ENCODE measurements at places on chromosomes 3 and 15.
A peak's percentile ranks its signal among the peaks of the same experiment; 100 is the strongest.

DNA sequence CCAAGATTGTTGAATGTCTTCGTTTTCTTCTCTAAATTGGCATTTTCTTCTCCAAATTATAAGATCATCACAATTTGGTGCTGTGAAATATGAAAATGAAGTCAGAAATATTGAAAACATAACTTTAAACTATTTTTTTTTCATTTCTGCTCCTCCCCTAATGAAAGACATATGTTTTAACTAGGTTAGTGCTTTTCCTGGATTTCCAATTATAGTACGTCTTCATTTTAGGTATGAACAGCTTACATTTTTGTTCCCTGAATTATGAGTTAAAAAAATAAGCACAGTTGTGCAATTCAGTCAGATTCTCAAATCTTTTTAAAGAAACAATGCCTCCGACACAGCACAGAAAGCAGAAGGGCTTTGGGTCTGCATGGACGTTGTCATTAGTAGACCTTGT, 83.5 kb upstream of the CFAP20DC start:
- peak; percentile 58 for DNase-seq

DNA sequence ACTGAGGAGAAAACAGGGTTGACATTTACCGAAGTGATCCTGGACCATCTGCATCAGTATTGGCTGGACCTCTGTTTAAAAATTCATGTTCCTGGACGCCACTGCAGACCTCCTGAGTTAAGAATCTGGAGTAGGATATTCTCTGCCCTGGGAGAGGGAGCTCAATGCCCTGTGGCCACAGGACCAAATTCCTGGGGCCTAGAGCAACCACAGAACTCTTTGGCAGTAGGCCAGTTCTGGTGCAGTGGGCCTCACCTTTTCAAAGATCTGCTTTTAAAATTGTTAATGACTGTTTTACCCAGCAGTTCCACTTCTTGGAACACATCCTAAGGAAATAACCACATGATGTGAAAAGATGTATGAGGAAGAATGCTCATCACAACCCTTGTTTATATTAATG, 133.3 kb upstream of the ADPGK start:
- DNase-seq = no peak

DNA sequence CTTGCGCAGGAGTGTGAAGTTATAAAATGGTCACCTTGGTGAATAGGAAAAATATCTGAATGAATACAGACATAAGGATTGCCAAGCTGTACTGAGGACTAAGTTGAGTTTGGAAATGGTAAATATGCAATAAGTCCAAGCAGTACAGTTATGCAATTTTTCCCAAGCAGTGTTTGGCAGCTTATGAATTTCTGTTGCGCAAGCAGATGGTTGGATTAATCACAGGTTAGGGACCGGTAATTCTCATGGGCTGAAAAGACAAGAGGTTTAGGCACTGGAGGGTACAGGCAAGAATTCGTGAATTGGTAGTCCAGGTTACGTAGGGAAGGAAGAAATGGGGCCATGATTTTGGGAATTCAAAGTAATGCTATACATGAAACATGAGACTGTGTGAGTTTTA, 210.3 kb downstream of the RAP2B start:
- DNase-seq = no peak

- DNase-seq = no peak
Observed at GRCh38 chr3:130933801-130934345, 40.0 kb downstream of the ATP2C1 start.

GRCh38 chr3:82520846-82521245, 759.4 kb upstream of the GBE1 start:
- DNase-seq = no peak

- DNase-seq = no peak
Observed at GRCh38 chr15:31106495-31107300, 5.2 kb upstream of the TRPM1 start.

DNA sequence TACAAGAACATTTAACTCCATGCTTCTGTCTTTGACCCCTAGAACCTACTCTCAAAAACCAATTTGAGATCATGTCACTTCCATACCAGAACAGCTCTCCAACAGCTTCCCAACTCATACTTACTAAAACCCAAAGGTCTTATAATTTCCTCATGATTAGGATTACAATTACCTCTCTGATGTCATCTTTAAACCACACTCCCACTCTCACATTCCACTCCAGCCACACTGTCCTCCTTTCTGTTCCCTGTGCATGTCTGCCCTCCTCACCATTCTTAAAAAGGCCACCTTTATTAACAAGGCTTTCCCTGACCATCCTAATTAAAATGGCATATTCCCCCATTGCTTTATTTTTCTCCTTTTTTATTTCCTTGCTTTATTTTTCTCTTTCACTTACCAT, 18.9 kb downstream of the PHC3 start:
- DNase-seq = no peak

DNA sequence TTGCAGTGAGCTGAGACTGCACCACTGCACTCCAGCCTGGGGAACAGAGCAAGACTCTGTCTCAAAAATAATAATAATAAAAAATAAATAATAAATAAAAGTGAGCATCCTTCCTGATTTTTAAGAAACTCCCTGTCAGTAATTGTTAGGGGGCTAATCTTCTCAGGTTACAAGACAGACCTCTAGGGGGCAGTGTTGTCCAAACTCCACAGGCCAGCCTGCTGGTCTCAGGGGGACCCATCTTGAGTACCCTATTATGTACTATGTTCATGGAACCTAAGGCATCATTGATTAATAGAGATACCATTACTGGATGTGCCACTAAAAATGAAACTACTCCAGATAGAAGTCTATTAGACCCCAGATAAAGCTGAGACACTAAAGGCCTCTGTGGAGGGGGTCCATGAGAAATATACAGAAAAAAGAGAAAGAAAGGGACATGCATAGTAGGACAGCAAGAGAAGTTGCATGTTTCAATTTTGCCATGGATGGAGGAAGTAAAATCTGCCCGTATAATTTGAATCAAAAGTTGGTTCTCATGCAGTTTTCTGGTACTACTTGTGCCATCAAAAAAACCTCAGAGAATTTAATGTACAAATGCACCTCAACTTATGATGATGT, 85.5 kb upstream of the CDV3 start:
- no peak for DNase-seq

GRCh38 chr3:112136959-112137693, 4.1 kb upstream of the GCSAM start:
- no peak for DNase-seq

DNA sequence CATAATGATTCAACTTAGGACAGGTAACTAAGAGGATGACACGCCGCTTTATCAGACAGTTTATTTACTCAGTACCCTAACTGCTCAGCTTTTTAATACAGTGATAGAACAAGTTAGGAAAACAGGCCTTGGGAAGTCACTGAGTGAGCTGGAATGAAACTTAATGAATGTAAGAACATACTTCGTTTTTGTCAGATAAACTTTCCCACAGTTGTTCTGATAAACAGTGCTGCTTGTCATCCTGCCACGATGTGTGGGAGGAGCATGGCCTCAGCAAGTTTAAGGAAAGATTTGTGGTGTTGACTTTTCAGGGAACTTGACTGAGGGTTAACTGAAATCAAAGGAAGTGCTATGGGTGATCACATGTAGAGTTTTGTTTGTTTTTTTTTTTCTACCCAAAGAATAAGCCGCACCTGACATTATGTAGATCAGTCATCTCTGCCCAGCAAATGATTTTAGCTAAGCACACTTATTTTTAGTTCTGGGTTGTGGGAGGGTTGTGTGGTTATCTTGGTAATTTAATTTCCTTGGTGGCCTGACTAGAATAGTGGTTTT, 5.6 kb upstream of the P2RY14 start:
- DNase-seq = no peak

- no peak for DNase-seq
Observed at GRCh38 chr3:86605166-86605565, 385.8 kb downstream of the VGLL3 start.

- peak; percentile 64 for DNase-seq
Observed at GRCh38 chr3:45226206-45226915, at the start of gene TMEM158. Gene TMEM158, minus strand, starts transcription at chr3:45226287. Its CDS starts 260 bp downstream, at chr3:45226027.

GRCh38 chr15:65521350-65521749, 3.9 kb upstream of the DPP8 start:
- no peak for DNase-seq

GRCh38 chr3:171230865-171231264, 204.3 kb upstream of the SLC2A2 start:
- DNase-seq = no peak

- DNase-seq = no peak
Observed at GRCh38 chr3:153669527-153669926, 451.7 kb upstream of the ARHGEF26 start.

DNA sequence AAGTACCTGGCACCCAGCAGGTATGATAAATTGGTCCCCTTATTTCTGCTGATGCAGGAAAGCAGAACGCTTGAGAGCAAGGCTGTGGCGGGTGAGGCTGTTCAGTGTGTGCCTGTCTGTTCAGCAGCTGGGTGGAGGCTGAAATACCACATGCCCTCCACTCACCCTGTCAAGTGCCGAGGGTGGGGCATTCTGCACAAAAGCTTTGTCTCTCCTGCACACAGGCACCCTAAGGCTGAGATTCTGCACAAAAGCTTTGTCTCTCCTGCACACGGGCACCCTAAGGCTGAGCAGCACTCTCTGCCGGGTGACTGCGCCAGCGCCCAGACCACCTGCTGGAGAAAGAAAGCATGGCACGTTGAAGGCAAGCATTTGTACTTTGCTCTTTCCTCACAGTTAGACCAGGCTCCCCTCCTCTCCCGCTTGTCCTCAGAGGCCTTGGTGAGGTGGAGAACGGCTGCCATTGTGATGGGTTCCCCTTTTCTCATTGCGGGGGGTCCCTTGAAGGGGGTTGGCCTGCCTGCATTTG, 97.5 kb downstream of the BDH1 start:
- no peak for DNase-seq

- no peak for DNase-seq
Observed at GRCh38 chr15:32817577-32817976, 99.8 kb downstream of the GREM1 start.

DNA sequence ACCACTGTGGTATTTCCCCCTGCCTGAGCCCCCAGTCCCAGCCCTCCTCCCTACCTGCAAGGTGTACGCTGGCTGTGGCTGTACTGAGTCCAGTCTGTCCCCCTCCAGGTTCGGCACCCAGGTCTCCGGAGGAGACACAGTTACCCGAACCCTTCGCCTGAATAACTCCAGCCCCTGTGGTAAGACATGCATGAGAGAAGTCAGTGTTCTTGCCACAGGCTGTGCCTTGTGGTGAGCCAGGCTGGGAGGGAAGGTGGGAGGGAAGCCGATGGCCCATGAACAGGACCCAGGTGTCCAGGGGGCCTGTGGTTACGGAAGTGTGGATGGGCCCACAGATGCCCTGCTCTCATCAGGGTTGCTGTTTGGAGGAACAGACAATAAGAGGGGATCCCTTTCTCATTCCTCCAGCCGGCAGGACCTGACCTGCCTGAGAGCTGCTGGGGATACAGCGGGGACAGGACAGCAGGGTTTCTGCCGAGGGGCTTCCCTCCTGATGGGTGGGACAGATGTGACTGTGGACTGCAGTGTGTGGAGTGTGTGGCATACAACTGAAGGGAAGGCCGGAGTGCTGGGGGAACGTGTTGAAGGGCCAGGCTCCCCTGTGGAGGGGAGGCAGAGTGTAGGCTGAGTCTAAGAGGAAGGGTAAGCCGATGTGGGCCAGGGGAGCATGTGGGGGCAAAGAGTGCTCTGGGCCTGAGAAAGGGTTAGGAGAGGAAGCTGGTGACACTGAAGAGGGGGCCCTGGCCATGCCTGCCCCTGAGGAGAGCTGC, 21.9 kb downstream of the ACAA1 start:
- DNase-seq = no peak

All from amniotic stem cell (primary cell).